Germinal center (tissue), 1 donor: ENCODE measurements at places on chromosomes 16 and 17.

GRCh38 chr16:66572356-66572755 lies 6.1 kb downstream of the CMTM1 start:
- no peak for DNase-seq

GRCh38 chr16:46775214-46775613 lies 27.1 kb upstream of the MYLK3 start:
- DNase-seq, result no peak

DNA sequence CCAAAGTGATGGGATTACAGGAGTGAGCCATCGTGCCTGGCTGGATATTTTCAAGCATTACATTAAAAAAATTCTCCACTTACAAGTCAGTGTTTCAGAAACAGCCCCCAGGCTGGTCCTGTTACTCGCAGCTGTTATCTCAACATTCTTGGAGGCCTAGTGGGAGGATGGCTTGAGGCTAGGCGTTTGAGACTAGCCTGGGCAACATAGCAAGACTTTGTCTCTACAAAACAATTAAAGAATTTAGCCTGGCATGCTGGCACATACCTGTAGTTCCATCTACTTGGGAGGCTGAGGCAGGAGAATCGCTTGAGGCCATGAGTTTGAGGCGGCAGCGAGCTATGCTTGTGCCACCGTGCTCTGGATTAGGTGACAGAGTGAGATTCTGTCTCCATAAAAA lies 26.5 kb upstream of the SPNS3 start:
- no peak for DNase-seq

DNA sequence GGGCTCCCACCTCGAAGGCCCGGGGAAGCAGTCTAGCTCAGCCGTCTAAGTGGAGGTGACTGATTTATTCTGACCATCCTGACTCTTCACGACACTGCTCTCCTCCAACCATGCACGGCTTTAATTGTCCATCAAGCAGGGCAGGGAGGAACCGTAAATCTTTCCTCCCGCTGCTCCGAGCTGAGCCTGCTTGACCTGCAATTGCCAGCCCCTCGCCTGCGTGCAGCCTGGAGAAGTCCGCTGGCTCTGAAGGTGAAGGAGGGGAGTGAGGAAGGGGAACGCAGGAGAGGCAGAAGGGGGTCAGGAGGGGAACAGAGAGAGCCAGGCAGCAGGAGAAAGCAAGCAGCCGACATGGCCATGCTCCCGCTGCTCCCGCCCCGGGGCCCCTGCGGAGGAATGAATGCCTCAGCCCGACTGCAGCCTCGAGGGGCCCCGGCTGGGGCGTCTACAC lies 10.1 kb downstream of the RBFOX3 start:
- no peak for DNase-seq

DNA sequence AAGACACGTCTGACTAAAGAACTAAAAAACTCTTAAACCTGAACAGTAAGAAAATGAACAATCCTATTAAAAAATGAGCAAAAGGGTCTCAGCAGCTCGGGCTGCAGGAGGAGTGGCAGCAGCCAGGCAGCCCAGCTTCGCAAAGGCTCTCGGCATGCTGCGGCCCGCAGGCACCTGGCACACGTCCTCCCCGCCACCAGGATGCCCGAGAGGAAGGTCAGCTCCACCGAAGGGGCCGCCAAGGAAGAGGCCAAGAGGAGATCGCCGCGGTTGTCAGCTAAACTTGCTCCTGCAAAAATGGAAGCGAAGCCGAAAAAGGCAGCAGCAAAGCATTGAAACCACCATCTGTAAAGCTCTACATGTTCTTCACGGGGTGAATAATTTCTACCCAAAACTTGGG lies 173.5 kb downstream of the BCAS3 start:
- no peak for DNase-seq

DNA sequence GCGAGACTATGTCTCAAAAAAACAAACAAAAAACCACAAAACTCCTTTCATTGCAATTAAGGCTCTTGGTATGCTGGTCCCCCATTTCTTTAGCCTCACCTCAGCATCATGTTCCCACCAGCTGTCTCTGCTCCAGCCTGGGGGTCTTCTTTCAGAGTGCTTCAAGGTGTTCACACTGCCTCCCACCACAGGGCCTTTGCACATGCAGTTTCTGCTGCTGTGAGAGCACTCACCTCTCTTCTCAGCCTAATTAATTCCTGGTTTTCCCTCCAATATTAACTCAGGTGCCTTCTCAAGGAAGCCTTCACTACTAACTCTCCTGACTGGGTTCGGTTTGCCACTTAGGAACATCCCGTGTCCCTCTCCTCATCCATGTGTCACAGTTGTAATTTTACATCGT lies 15.9 kb upstream of the PIK3R6 start:
- no peak for DNase-seq

DNA sequence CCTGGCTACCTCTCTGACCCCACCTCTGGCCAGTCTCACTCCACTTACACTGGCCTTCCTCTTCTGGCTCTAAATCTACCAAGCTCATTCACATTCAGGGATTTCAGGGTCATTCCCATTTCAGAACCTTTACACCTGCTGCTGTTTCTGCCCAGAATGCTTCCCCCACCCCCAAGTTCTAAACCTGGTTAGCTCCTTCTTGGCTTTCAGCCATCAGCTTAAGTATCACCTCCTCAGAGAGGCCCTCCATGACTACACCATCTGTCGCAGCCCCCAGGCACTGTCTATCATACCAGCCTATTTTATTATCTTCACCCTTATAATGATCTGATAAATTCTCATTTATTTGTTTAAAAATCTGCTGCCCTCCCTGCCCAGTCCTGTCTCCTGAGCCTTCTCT lies 23.3 kb upstream of the NGFR start:
- no peak for DNase-seq

- no peak for DNase-seq
These were observed 47.6 kb downstream of the MED13 start for GRCh38 chr17:62017496-62017895.

DNA sequence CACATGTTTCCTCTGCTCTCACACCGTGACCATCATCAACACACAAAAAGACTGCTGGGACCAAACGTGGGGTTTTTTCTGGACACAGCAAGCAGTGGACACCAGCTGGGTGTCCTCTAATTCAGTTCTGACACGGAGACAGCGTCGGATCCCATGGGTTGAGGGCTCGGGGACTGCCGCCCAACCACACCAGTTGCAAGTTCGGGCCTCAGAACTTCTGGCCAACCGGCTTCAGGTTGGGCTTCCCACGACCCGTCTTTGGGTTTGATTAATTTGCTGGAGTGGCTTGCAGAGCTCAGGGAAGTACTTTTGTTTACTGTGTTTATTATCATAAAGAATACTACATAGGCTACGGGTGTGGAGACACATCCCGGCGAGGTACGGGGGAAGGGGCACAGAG lies 97.8 kb downstream of the BANP start:
- DNase-seq, result no peak

DNA sequence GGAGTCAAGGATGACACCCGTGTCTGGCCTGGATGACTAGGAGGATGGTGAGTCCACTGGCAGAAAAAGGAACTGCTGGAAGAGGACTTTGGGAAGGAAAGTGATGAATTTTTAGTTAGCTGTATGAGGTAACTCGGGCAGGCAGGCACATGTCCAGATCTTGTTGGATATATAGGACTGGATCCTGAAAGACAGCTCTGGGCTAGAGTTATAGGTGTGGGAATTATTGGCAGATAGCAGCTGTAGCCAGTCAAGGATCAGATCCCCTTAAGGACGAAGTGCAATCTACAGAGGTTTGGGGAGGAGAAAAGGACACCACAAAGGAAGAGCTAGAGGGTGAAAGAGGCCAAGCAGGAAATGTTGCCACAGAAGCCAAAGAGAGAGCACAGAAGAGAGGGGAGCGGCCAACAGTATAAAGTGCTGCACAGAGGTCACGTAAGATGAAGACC lies 10.1 kb downstream of the CYB5D1 start:
- no peak for DNase-seq
